Renal pelvis (tissue), 12 donors: ENCODE measurements at places on chromosomes 5 and 9.
A peak's percentile ranks its signal among the peaks of the same experiment; 100 is the strongest.

DNA sequence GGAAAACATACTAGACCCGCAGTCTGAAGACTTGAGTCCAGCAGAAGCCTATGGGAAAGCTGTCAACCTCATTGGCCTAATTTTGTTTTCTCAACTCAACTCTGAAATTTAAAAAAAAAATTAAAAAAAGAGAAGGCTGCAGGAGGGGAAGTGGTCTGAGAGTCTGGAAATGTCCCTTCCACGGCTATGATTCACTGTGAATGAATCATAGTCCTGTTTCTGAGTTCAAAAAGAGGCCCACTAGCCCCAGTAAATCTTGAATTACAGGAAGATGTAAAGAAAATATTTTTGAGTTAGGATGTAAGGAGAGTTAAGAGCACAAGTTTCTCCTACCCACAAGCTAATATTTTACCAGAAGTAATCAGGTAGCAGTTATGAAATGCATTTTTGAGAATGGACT, 565.5 kb upstream of the DMAC1 start:
- DNase-seq = no peak

- DNase-seq = no peak
Measured at GRCh38 chr5:12110629-12111028, 206.4 kb upstream of the CTNND2 start.

- no peak for DNase-seq
Measured at GRCh38 chr9:133275105-133276000, at the start of gene ABO. TSS of gene ABO (minus strand) at chr9:133275201.

DNA sequence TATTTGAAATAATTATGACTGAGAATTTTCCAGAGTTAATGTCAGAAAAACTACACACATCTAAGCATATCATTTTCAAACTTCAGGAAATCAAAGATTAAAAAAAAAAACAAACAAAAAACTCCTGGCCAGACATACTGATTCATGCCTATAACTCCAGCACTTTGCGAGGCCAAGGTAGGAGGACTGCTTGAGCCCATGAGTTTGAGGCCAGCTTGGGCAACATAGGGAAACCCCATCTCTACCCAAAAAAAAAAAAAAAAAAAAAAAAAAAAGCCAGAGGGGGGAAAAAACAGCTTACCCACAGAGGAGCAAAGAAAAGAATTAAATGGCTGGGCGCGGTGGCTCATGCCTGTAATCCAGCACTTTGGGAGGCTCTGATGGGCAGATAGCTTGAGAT, 22.4 kb downstream of the EFCAB9 start:
- no peak for DNase-seq

DNA sequence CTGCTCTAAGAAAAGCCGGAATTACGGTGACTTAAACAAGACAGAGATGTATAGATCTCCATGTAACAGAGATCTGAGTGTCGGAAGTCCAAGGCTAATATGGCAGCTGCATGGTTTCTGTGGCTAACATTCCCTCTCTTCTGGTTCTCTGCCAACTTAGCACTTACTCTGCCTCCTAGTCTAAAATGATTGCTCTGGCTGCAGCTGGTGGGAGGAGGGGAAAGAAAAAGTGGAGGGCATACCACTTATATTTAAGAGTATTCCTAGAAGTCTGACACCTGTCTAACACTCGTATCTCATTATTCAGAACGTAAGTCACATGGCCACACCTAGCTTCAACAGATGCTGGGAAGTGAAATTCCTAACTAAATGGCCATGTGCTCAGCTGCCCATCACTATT, 551.5 kb upstream of the TLE4 start:
- DNase-seq = no peak

DNA sequence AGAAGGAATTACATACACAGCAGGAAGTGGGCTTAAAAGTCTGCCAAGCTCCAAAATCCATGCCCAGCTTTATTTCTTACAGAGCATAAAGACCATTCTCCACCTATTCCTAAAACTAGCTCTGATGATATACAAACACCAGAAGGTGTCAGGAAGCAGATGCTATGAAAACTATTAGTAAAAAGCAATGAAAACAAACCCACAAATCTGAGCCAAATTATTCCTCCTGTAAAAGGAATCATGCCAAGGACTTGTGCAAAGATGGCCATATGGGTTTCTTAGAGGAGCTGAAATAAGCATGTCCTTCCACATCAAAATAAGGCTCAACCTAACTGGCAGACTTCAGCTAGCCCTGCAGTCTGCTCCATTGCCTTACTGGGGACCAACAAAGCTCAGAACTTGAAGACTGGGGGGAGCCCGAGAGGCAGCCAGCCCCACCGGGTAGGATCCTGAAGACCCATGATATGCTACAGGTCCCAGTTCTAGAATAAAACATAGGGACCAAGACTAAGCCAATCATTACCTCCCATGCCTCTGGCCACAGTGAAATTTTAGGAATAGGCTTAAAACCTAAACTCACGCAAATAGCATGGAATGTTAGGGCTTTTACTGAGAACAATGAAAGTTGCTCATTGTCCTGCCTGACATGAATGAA, 42.8 kb upstream of the GABRP start:
- no peak for DNase-seq

- DNase-seq = no peak
Measured at GRCh38 chr5:1881731-1882336, 891 bp downstream of the IRX4 start.

GRCh38 chr9:122320413-122320881, 50.4 kb upstream of the PTGS1 start:
- DNase-seq = no peak

- DNase-seq = no peak
Measured at GRCh38 chr9:38016375-38017135, 52.5 kb downstream of the SHB start.

DNA sequence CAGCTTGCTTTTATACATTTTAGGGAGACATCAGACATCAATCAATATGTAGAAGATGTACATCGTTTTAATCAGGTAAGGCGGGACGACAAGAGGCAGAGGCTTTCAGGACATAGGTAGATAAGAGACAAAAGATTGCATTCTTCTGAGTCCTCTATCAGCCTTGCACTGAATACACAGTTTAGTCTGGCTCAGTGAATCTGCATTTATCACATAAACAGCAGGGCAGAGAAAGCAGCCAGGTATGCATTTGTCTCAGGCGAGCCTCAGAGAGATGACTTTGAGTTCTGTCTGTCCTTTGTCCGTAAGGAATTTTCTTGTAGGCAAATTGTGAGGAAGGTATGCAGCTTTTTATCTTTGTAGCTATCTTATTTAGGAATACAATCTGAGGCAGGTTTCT, 202.8 kb upstream of the TAS2R1 start:
- no peak for DNase-seq

DNA sequence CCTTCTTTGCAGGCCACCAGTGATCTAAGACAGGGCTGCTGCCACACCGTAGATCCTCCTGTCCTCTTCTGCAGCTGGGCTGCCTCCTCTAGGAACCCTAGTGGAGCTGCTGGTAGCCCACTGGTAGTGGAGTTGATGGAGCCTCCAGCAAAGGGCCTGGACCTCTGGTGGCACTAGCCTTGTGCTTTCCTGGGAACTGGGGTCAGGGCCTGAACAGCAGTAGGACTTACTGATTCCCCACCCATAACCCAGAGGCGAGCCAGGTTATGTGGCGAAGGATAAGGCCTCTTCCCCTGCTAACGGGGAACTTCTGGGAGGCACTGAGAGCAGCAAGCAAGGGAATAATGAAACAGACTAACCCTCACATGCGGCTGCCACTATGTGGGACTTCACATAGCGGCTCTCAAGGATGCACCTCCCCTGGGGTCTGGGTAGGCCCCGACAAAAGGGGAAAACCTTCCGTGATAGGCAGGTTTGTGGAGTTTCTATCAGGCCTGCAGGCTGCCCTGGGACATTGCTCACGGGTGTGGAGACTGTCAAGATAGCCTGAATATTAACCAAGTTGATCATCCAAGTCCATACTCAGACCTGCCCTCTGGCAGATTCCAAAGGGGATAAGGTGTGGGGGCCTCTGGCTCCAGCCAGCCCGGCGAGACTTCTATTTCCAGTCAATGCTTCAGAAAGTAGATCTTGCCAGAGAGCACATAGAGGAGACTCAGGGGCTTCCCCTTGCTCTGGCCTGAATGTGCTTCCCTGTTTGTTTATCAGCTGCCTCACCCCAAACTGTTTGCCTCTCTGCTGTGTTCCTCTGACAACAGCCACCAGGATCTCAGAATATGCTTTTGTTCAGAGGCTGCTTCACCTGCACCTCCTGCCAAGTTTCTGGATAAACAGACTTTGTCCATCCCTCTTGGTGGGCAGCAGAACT, 7.4 kb downstream of the SLC22A4 start:
- no peak for DNase-seq

DNA sequence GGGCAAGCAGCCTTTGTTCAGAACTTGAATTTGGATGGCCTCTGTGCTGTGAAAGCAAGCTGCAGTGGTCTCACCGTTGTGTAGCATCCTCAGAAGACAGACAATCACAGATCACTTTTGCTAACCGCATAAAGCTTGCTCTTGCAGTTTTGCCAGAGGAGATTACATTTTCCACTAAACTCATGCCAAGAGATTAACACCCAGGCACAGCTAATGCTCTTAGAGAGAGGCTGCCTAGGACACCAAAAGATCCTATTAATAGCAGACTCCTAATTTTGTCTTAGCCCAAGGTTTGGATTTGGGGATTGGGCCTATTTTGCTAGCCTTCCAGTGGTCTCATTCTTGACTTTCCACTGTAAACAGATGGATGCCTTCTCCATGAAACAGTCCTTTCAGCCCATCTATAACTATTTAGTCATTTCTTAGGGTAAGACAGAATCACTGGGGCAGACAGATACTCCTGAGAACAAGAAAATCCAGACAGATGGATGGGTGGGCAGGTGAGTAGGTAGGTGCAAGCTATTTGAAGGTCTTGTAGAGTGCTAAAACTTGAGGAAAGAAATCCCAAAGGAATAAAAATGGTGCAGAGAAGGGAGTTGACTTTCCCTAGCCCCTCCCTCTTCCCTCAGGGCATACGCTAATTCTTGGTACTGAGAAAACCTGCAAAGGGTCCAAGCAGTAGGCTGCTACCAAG, 506.2 kb downstream of the SPOCK1 start:
- no peak for DNase-seq

- DNase-seq = no peak
Measured at GRCh38 chr5:81856948-81857928, 106.3 kb upstream of the SSBP2 start.

DNA sequence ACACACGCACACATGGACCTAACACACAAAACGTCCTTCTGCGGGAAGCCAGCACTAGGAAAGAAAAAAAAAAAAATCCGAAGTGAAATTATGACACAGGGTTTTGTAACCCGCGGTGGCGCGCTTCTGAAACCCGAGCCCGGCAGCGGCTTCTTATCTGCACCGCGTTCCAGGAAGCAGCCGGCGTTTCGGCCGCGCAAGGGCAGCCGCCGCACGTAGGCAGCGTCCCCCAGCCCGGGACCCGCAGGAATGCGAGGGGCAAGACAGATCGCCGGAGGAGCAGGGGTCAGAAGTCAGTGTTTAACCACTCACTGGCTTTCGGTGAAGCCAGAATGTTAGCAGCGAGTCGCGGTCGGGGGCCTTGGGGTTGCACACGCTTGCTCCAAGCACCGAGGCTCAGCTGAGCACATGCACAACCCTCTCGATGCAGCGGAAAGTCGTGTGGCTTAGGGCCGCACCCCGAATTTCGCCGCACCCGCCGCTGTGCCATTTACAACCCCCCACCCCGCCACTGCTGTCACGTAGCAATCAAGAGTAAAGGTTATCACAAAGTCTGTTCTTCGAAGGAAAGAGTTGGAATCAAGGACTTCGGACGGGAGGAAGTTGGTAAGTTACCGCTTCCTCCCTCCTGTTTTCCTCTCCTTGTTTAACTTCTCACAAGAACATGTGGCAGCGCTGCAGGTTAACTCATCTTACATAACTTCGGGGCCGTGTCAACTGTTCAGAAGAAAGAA, 167.9 kb downstream of the AUH start:
- DNase-seq = peak; percentile 84

- DNase-seq = no peak
Measured at GRCh38 chr5:124511791-124512190, 234.6 kb downstream of the ZNF608 start.

DNA sequence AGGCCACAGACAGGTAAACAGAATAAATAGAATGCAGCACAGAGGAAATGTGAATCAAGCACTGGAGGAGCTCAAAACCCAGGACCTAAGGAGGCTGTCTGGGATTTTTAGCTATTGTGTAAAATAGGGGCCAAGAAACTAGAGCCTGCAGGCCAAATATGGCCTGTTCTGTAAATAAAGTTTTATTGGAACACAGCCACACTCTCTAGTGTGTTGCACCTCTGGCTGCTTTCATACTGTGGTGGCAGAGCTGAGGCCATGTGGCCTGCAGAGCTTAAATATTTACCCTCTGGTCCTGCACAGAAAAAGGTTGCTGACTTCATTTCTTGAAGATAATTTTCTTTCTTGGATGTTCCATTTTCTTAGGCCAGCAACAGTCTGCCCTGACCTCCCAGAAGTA, 136.4 kb downstream of the WDR41 start:
- DNase-seq = no peak

GRCh38 chr9:81375187-81376100, 313.9 kb downstream of the TLE1 start:
- DNase-seq = no peak

GRCh38 chr9:26426551-26427131, 466.0 kb downstream of the CAAP1 start:
- DNase-seq = no peak

- DNase-seq = peak; percentile 49
Measured at GRCh38 chr5:36301858-36302603, at the start of gene RANBP3L. TSS of gene RANBP3L (minus strand) at chr5:36301902. CDS start at chr5:36301416, 486 bp downstream.

- no peak for DNase-seq
Measured at GRCh38 chr9:109229682-109230081, 62.6 kb upstream of the FRRS1L start.

GRCh38 chr9:138117836-138118235, 240.3 kb downstream of the CACNA1B start:
- DNase-seq = no peak

DNA sequence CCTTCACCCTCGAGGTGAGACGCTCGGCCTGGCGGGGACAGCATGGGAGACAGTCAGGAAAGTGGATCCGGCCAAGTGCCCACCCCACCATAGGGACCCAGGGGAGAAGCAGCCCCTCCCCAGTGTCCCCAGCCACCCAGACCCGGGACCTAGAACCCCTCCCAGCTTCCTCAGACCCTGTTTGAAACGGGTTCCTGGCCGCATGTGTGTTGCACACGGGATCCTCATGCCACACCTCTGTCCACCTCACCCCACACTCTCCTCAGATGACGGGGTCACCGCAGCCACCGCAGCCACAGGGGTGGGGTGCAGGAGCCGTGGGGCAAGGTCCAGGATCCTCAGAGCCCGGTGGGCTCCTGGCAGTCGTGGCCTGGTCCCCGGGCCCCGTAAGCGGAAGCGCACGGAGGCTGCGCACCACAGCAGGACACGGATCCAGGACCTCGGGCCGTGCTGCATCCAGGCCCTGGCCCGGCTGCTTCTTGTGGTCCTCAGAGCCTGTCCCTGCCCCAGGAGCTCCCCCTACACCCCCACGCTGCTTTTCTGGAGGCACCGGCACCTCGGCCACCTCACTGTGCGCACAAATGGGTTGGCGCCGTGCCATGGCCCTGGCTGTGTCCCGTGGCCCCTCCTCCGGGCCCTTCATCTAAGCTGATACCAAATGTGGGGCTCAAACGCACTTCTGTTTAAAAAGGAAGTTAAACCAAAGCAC, 15.3 kb downstream of the TERT start:
- no peak for DNase-seq

- DNase-seq = no peak
Measured at GRCh38 chr5:102796009-102796408, 40.9 kb downstream of the PAM start.

GRCh38 chr9:113269355-113269754, 6.0 kb downstream of the CDC26 start:
- DNase-seq = no peak
